ENCODE measurements at places on chromosomes 5 and 9.

DNA sequence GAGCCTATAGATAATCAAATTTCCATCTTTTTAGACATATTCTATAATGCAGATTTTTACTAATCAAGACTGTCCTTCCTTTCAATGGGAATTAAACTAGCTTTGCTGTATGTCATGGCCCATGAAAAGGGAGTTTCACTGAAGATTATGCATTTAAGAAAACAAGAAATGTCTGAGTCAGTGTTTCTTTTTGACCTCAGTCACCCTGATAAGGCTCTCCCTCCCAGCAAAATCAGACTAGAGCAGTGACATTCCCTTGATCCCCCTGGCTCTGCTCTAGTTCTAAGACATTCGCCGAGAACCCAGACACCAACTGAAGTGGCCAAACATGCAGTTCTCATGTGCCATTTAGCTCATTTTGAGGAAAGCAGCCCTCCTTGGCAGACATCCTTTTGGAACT lies 442.0 kb downstream of the ACTL7B start:
- no peak for DNase-seq

DNA sequence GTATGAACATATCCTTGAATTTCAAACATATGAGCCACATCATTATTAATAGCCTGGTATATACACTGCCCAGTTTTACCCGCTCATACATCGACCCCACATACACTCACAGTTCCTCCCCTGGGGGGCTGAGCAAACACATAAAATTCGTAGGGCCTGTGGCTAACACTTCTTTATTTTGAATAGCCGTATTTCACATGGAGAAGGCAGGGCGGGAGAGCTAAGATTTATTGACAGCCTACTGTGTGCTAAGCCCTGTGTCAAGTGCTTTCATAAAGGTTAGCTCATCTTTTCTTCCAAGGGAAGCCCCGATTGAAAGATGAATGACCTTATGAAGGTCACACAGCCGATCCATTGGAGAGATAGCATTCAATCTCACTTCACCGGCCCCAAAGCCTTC lies 134.4 kb downstream of the ENC1 start:
- DNase-seq, result no peak

- DNase-seq, result peak; percentile 91
Observed at GRCh38 chr9:116549061-116549664, 137.9 kb upstream of the TRIM32 start.

DNA sequence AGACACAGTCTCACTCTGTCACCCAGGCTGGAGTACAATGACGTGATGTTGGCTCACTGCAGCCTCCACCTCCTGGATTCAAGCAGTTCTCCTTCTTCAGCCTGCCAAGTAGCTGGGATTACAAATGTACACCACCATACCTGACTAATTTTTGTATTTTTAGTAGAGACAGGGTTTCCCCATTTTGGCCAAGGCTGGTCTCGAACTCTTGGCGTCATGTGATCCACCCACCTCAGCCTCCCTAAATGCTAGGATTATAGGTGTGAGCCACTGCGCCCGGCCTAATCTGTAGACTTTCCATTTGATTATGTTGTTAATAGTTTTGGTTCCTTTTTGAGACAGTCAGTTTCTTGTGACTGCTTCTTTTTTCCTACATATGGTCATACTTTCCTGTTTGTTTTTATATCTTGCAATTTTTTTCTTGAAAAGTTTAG lies 31.0 kb downstream of the MTREX start:
- no peak for DNase-seq

All from GM04503 (cell line).